Progenitor cell of endocrine pancreas (in vitro differentiated cells): ENCODE measurements at places on chromosomes 3 and 15.

- DNase-seq = no peak
Observed at GRCh38 chr3:187264021-187264420, 27.5 kb downstream of the MASP1 start.

- DNase-seq = no peak
Observed at GRCh38 chr15:50192926-50193620, 11.1 kb downstream of the SLC27A2 start.

DNA sequence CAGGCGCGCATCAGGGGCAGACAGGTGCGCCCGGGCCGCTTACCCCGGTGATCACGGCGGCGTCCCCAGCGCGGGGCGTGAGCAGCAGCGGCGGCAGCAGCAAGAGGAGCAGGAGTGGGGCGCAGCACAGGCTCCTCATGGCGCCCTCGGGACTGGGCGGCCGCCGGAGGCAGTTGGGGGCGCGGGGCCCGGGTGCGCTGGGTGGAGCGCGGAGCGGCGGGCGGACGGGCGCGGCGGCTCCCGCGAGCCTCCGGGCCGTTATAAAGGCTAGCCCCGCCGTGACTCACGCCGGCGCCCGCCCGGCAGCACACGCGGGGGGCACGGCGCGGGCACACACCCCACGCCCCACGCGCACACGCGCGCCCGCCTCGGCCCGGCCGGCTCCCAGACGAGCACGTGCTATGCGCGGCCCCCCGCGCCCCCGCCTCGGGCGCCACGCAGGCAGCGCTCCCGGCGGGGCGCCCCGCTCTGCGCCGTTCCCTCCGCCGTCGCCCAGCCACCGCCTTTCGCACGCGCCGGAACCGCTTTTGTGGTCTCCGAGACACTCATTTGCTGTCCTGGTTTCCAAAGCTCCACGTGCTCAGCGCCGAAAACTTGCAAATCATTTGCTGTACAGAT lies at the start of gene PROK2:
PROK2 (minus strand) TSS at position 235 of the 618 bp plus-strand sequence; CDS start at position 139, 96 bp downstream.
- no peak for DNase-seq

DNA sequence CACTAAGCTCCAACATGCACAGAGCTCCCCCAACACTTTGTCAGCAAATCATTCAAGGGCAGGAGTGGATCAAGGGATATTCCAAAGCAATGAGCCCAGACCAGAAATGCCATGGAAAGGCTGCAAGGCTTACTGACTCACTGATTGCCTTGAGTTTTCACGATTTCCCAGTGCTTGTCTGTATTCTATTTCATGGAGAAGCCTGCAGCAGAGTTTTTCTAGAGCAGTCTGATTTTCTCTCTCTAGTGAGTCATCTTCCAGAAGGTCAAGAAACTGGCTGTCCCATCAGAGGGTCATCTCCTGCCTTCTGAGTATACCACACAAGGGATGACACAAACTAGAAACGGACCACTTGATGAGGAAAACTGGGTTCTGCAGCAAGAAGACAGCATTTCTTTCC lies 16.5 kb downstream of the LMCD1 start:
- DNase-seq = no peak

- no peak for DNase-seq
Observed at GRCh38 chr15:82081914-82082762, 36.3 kb upstream of the MEX3B start.

DNA sequence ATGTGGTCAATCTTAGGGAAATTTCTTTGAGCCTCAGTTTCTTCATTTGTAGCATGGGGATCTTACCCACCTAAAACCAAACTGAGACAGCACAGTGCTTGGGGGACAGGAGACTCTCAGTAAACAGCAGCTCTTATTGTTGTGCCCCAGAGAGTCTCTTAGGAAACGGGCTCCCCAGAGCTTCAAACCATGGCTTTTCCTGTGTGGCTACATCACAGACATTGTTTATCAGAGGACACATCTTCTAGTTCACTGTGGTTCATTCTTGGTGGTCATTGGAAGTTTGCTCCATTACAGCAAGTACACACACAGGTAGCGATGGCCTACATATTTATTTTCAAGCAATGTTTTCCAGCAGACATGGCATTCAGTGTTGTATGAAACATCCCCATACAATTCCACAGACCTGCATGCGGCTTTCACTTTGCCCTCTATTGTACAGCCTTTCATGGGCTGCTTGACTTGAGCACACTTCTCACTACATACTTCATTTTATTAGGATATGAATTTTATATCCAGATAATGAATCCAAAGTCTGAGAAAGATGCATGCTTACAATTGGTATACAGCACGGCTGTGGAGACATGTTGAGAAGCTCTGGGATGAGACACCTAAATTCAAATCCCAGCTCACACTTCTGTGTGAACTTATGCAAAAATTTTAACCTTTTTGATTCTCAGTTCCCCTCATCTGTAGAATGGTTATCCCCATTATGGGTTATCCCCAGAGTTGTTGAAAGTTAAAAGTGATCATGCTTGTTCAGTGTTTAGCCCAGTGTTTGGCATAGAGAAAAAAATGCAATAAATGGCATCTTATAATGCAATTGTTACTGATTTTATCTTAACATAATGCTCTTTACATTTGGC lies 84.8 kb upstream of the ICE2 start:
- no peak for DNase-seq

- DNase-seq = no peak
Observed at GRCh38 chr3:173921732-173922131, 524.2 kb downstream of the NLGN1 start.

GRCh38 chr3:108605491-108605890 lies 16.0 kb downstream of the DZIP3 start:
- DNase-seq = no peak

- DNase-seq = no peak
Observed at GRCh38 chr15:44289259-44289790, 806 bp downstream of the GOLM2 start.

- DNase-seq = no peak
Observed at GRCh38 chr15:55116636-55117035, 80.1 kb downstream of the RSL24D1 start.

- no peak for DNase-seq
Observed at GRCh38 chr3:21271606-21272016, 479.4 kb downstream of the ZNF385D start.

- DNase-seq = no peak
Observed at GRCh38 chr3:124401843-124402242, 328.4 kb upstream of the UMPS start.

- DNase-seq = no peak
Observed at GRCh38 chr15:25679492-25679891, 183.6 kb downstream of the ATP10A start.

DNA sequence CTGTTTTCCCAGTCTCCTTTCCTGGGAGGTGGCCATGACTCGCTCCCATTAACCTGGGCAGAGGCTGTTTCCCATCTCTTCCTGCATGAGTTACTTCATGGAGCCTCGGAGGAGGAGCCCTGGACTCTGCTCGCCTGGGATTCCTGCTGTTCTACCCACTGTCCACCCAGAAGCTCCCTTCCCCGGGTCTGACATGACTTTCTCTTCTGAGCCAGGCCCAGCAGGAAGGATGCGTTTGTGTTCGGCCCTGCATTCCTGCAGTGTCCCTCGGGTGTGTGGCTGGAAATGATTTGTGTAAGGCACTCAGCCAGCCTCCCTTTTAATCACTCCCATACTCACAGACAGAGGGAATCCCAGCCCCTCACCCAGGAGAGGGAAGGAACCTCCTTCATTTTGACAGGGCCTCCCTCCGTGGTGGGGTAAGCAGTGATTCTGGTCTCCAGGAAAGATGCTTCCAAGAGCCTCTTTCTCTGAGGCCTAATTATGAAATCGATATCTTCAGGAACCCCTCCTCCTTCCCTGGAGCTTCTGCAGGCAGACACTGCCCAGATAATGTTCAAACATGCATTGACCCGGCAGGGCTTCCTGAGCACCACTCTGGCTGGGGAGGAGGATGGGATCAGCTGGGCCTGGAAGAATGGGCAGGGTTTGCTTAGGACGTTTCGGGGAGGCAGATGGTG lies 41.6 kb upstream of the DLG1 start:
- DNase-seq = no peak

DNA sequence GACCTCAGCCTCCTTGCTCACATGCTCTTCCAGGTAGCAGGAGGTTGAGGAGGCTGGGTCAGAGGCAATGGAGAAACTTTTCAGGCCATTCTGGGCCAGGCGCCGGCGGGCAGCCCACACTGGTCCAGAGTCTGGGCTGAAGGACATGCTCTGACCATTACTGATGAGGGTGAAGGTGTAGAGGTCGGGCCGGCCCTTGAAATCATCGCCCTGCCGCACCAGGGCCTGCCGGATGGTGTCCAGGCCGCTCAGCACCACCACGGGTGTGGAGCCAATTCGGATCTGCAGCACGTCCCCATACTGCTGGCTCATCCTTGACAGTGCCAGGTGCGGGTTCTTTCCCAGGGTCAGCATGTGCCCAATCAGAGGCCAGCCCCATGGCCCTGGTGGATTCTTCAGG lies 2.7 kb downstream of the CYP1A1 start:
- no peak for DNase-seq

- no peak for DNase-seq
Observed at GRCh38 chr3:142046320-142047020, 102.9 kb downstream of the TFDP2 start.

- DNase-seq = no peak
Observed at GRCh38 chr15:66154581-66154980, 99.0 kb downstream of the MEGF11 start.

GRCh38 chr15:71362556-71362955 lies 247.3 kb downstream of the THSD4 start:
- DNase-seq = no peak

DNA sequence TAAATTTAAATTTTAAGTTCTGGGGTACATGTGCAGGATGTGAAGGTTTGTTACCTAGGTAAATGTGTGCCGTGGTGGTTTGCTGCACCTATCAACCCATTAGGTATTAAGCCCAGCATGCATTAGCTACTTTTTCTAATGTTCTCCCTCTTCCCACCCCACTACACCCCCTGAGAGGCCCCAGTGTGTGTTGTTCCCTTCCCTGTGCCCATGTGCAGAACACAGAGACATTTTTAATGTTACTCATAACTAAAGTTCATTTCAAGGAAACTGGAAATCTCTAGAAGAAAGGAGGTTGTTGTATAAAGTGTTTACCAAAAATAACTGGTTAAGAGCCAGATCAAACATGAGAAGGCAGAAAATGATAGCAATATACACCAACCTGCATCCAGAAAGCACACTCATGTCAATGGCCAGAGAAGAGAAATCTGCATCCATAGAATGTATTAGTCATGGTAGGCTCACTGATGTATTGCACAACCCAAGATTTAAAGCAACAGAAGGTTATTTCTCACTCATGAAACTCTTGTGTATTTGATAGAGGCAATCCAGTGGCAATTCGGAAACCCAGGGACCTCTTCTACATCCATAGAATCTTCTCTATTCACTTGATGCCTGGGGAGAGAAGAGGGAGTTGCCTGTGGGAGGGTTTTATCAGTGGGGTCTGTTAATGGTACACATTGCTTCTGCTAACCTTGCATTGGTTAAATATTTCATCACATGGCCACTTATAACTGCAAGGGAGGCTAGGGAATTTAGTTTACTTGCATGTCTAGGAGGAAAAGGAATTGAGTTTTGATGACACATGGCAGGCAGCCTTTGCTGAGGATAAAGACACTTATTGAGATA lies 321.9 kb upstream of the RASGRP1 start:
- no peak for DNase-seq

GRCh38 chr15:41241221-41241964 lies 10.3 kb downstream of the CHP1 start:
- DNase-seq = no peak

- DNase-seq = no peak
Observed at GRCh38 chr3:15033103-15033502, 32.0 kb downstream of the MRPS25 start.

DNA sequence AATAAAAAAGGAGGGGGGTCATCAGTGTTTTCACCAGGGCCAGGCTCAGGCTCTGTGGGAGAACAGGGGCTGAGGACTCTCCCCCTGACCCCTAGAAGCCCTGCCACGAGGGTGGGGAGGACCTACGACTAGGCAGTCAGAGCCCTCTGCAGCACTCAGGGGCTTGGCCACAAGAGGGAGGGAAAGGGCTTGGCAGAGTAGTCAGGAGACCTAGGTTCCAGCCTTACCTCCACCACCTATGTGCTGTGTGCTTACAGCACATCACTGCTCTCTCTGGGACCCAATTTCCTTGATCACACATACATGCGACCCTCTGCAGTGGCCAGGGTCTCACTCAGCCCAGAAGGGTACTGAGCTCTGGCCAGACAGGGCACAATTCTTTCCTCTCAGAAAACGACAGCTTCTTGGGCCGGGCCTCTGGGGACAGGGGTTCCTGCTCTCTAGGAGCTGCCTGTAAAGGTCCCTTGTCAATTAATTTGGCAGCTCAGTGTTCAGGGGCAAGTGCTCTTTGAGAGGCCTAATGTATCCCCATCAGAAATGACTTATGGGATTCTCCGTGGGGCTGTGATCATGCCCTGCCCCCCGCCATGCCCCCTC lies 16.4 kb upstream of the SKIC8 start:
- DNase-seq = no peak

- DNase-seq = no peak
Observed at GRCh38 chr3:126781889-126782491, 78.0 kb downstream of the CHCHD6 start.

GRCh38 chr3:127473244-127474024 lies 117.1 kb downstream of the TPRA1 start:
- peak; percentile 41 for DNase-seq

DNA sequence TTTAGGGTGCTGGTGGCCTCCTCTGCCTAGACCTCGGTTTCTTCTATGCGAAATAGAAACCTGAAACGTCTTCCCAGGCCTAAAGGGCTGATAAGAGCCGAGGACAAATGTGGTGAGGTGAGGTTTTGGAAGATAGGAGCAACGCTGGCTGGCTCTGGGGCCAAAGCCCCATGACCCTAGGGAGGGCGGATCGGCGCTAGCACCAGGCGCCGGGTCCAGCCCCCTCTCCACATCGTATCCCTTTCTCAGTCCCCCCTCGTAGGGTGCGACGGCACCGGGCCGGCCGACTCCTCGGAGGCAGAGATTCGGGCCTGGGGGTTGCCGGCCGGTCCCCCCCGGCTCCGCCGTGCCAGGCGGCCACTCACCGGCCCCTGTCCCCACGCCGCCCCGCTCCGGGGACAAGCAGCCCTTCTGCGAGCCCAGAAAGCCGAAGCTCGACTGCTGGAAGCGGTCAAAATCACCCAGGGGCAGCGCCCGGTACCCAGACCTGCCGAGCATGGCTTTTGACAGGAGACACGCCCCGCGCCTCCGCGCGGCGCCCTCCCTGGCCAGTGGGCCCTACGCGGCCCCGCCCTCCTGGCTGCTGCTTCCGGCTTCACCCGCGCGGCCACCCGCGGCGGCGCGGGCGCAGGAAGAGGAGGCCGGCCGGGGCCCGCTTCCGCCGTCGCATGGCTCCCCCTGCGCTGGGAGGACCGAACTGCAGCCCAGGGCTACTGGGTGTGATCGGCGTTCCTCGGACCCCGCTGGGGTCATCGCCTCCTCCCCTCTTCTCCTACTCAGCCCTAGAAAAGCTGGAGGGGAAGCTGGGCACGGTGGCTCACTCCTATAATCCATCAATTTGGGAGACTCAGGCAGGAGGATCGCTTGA lies at the start of gene STOML1:
STOML1 (minus strand) TSS at position 570 of the 868 bp plus-strand sequence; CDS start at position 498, 72 bp downstream.
- DNase-seq = peak; percentile 95

DNA sequence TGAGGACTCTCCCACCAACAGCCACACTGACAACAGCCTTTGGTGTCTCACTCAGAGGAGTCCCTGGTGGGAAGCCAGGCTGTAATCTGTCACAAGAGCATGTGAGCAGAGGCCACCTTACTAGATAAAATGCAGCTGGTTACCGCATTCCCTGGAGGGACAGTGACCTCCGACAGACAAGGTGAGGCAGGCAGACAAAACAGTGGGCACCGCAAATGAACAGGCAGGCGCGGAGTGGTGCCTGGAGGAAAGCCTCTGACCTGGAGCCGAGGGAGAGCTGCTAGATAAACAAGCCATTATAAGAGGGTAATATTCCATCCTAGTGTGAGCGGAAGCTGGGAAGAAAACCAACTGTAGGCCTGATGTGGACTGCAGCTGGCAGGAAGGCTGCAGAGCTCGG lies 736.4 kb downstream of the FHIT start:
- no peak for DNase-seq

GRCh38 chr15:69127306-69127705 lies 33.1 kb upstream of the GLCE start:
- DNase-seq = no peak
